ENCODE measurements at places on chromosomes 7 and 10.
A peak's percentile ranks its signal among the peaks of the same experiment; 100 is the strongest.

- no peak for DNase-seq
Measured at GRCh38 chr10:86289577-86289868, 77.1 kb downstream of the GRID1 start.

- no peak for DNase-seq
Measured at GRCh38 chr7:151566897-151567320, 47.2 kb upstream of the RHEB start.

DNA sequence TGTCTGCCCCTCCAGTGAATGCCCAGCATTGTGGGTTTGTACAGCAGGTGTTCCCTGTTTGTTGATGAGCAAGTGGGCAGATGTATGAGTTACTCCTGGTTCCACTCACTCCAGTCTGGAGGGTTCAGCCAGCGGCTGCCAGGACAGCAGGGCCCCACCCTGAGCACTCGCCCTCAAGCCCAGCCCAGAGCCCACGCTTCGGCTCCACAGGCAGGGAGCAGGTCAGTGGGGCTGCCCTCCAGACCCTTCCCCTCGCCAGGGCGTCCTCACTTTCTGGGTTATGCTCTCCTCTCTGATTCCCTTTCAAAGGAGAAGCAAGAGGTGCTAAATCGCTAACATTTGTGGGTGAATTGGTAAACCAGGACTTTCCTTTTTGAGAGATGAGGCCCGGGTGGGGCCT is 4.8 kb upstream of the VIPR2 start:
- DNase-seq, result no peak

DNA sequence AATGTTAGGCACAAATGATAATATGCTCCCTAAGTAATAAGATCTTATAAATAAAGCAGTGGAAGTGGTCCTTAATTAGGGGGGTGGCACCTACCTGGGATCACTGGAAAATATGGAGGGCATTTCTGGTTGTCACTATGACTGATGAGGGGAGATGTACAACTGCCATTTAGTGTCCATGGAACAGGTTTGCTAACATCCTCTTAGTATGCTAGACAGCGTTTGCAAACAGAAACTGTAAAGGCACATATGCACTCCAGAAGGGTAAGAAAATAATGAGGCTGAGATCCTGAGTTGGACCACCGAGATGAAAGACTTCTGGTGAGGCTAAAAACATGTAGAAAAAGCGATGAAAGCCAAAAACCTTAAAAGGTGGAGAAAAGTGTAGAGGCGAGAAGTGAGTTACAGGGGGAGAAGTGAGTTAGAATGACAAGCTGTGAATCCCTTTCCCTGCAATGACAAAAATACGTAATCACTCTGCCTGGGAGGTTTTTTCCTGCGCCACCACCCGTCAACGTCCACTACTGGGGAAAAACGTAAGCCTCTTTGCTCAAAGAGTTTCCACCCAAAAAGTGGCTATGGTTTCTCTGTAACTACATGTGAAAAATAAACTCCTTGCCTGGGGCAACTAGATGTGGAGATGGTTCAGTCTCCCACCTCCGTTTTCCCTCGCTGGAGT is 767 bp downstream of the KRIT1 start:
- DNase-seq, result no peak

DNA sequence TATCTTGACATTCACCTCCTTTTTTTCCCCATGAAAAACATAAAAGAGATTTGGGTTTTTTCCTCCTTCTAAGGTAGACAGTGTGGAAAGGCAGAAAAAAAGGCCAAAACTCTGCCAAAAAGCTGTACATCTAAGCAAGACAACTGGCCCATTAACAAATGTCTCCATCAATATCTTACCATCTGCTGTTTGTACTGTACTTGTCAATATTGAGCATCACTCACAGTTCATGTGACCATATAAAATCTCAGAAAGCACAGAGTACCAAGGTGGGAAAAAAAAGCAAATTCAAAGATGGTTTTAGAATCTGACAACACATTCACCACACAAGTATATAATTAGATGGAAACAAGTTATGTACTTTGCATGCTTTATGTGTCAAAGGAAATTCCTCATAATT is 52.6 kb downstream of the CACNA2D1 start:
- DNase-seq, result no peak

DNA sequence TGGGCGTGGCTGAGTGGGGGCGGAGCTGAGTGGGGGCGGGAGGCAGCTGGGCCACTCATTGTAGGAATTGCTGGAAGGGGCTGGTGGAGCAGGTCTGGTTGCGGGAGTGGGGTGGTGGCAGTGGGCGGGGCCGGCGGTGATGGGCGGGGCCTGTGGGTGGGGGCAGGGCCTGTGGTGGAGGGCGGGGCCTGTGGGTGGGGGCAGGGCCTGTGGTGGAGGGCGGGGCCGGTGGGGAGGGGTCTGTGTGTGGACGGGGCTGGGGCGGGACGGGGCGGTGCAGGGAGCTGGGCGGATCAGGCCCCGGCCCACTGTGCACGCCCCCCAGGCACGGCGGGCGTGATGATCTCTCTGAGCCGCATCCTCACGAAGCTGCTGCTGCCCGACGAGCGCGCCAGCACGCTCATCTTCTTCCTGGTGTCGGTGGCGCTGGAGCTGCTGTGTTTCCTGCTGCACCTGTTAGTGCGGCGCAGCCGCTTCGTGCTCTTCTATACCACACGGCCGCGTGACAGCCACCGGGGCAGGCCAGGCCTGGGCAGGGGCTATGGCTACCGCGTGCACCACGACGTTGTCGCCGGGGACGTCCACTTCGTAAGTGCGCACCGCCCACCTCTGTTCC is 14.0 kb downstream of the SLC29A4 start:
- DNase-seq, result peak; percentile 71

GRCh38 chr10:123417414-123417813 is 248.7 kb upstream of the GPR26 start:
- no peak for DNase-seq

DNA sequence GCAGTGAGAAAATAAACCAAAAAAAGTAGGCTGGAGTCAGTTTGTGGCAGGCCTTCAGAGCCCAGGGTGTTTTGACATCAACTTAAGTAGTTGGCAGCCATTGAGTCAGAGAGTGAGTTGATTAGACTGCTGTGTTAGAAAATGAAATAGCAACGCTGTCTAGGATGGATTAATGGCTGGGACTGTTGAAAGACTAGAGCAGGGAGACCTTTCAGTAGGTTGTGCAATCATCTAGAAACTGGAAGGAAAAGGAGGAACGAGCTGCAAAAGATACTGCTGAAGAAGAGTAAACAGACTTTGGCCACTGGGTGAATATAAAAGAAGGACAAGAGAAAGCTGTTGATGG is 28.6 kb upstream of the TRIL start:
- no peak for DNase-seq

DNA sequence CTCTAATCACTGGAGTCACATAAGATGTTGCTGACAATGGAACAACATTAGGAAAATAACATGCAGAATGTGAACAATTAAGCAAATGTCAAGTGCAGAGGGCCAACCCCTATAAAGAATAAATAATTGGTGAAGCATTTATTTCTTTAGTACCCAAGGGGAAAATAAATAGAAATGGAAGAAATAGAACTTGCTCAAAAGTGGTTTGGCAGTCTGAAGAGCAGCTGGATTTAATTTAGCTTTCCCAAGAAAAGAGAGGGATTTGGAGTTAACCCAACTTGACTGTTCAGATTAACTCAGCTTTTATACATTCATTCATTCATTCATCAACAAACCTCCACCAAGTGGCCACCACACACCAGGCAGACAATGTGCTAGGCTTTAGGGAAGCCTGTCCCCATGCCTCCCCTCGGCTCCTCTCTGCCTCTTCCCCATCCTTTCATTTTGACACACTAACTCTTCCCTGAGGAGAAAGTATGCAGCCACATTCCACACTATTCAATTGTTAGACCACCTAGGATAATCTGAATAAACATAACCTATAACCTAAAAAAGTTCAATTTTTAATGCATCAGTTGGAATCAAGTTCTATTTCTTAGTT is 295.5 kb downstream of the AHR start:
- no peak for DNase-seq

GRCh38 chr7:17600340-17600752 is 301.9 kb downstream of the AHR start:
- DNase-seq, result no peak

DNA sequence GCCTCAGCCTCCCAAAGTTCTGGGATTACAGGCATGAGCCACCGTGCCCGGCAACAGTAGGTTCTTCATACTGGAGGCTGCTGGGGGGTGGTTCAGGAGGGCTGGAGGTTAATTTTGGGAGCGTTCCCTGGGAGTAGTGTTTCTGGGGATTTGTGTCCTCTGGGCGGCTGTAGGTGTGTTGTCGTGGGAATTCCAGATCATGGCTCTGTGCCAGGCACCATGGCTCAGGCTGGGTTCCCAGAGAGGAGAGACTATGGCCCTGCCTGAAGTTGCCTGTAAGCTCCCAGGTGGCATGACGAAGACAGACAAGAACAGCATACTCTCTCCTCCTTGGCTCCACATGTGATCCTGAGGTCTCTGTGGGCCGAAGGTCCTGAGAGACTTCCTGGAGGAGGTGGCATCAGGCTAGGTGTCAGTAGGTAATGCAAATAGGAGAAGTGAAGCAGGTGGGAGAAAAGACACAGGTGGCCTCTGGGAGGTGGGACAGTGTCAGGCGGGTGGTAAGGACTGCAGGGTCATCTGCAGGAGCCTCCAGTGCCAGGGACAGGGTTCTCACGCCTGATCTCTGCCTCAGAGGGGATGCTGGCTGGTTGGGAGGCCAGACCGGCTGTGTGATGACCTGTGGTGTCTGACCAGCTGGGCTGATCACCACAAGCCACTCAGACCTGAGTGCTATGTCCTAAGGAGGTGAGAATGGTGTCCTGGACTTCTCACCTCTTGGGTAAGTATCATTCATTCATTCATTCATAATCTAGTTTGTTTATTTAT is 18.7 kb downstream of the CLIP2 start:
- DNase-seq, result no peak

- no peak for DNase-seq
Measured at GRCh38 chr7:26497801-26498596, 206.3 kb downstream of the SNX10 start.

DNA sequence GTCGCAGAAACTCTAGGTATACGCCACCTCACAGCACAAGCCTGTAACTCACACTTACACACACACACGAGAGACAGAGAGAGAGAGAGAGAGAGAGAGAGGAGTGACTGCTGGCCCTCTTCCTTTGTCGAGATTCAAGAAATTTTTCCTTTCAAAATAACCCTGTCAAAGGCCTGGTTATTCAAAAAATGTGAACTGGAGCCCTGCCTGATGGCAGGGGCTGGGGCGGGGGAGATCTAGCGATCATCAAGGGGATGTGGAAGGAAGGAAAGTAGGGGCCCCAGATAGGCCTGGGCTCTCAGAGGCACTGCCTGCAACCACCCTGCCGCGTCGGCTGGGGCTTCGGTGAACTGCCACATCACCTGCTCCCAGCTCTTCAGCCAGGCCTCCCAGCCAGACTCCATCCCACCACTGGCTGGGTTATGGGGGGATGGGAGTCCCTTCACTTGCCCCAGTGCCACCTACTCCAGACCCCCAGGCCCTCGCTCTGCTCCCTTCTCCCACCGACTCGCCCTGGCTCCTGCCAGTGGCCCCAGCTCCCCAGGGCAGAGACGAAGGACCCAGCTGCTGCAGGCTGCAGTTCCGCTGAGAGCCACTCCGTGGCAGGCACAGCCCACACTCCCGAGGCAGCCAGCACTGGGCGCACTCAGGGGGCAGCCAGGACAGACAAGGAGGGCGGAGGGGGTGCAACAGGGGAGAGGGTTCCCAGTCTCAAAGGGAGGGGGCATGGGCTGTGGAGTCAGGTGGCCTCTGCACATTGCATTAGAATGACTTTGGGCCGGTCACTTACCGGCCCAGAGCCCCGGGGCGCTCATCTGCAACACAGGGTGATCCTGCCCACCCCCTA is 15.3 kb downstream of the KCNH2 start:
- DNase-seq, result no peak

DNA sequence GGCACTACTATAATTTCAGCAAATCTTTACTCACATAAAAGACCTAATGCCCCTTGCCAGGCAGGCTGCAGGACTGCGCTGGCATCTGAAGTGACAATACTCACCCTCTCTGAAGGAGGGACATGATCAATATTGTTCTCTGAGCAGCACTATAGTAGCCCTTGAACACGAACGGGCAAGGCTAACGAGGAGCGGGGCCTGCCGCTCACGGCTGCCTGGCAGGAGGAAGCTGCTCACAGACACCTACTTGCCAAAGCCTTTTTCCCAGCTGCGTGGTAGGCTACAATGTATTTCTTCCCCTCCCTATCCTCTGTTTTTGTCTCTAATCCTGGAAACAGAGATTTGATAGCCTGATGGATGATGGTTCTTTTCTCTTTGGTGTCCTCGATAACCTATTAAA is 19.9 kb downstream of the PUS7 start:
- no peak for DNase-seq

DNA sequence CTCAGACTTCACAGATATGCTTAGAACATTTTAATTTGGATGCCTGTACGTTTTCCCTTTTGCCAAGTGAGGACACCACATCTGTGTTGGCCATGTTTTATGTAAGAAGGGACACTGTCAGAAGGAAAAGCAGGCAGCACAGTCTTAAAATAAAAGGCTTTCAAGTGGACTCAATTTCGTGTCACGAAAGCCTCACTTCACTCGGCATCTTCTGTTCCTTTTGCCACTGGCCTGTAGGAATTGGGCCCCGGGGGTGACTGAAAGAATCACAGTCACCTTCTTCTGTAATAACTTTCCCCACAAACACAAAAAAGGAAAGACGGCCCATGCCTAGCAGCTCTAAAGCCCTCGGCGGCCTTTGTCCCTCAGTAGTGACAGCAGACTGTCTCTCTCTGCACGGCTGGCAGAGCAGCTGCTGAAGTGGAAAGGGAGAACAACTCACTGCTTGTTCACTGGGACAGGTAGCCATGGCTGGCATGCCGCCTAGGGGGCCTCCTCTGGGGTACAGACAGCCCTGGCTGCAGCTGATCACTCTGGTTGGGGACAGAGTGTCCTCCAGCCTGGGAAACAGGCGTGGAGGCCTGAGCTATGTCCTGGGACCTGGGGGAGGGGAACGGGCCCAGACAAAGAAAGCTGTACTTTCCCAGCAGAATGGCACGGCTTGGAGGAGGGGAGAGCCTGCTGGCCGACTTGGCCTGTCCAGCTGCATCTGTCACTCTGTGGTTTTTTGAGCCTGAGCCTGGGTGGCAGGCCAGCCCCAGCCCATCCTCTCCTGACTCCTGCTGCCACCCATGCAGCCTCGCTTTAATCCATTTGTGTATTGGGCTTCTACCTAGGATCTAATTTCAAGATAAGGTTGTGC is 4.4 kb downstream of the RASSF4 start:
- no peak for DNase-seq

Data from stimulated activated CD4-positive, alpha-beta T cell treated with anti-CD3 and anti-CD28 coated beads, Interleukin-4, amount 100 ng/mL, for 48 hours (primary cell).